CD4-positive, alpha-beta T cell (primary cell): ENCODE measurements at places on chromosomes 6 and 20. TPM values are rescaled to one million over a fixed set of nuclear protein-coding genes. Genes with fewer than 3 reads are reported as not detected.

DNA sequence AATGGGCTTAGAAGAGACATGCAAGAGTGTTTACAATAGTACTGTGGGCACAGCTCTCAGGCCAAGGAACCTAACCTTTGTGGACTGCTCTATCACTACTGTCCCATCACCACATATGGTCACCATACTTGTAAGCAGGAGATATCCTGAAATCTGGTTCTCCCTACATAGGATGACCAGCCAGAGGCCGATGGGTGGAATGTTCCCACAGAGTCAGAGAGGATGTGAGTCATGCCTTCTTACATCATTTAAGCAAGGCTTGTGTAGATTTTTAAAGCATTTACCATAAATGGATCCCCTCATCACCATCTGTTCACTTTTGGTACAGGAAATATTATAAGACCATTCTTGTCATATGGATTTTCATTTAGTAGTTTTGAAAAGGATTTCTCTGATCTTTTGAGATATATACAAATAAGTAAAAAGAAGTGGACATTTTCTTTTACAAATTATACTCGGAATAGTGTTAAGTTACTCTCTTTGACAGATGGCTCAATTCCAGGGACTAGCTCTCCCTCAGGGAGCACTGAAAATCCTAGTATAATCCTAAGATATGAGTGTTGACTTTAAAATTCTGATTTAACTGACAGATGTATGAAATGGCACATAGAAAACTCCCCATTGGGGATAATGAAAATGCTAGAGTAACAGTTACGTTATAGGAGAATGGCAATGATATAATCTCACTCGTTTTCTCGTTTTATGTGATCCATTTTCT, 6.6 kb downstream of the HTR1B start:
- no peak for DNase-seq

GRCh38 chr6:84671183-84671582, 93.2 kb downstream of the TBX18 start:
- no peak for DNase-seq

- no peak for DNase-seq
Observed at GRCh38 chr20:15625981-15626380, 947.3 kb downstream of the KIF16B start.

- no peak for DNase-seq
Observed at GRCh38 chr6:80363501-80364122, 257.1 kb downstream of the BCKDHB start.

DNA sequence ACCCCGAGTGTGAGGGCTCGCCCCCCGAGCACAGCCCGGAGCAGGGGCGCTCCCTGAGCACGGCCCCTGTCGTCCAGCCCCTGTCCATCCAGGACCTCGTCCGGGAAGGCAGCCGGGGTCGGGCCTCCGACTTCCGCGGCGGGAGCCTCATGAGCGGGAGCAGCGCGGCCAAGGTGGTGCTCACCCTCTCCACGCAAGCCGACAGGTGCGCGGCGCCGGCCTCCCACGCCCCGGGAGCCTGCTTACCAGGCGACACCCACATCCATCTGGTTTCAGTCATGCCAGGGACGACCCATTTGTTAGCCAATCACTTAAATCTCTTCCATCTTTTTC, 73.5 kb upstream of the PBOV1 start:
- no peak for DNase-seq

DNA sequence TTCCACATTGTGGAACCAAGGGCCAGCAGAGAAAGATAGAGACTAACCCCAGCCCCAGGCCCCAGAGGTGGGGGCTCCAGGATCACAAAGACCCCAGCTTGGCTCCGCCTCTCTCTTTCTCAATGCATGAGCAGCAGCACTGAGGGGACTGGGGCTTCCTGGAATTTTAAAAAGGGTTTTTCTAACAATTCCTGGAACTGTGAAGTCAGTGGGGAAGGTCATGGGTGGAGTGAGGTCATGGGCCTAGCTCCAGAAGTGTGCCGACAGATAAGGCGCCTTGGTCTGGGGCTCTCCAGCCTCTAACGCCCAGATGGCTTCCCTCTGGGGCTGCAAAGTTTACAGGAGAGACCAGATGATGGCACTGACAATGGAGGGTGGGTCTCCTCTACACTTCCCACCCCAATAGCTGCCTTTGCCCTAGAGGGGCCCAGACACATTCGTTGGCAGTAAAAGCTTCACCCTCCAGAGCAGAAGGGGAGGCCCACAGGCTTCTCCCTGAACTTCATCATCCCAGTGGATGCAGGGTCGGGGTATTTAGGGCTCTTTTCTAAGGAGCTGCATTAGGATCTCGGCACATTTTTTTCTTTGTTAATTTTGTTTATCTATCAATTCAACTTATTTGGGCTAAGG, 46.9 kb upstream of the CD93 start:
- no peak for DNase-seq

DNA sequence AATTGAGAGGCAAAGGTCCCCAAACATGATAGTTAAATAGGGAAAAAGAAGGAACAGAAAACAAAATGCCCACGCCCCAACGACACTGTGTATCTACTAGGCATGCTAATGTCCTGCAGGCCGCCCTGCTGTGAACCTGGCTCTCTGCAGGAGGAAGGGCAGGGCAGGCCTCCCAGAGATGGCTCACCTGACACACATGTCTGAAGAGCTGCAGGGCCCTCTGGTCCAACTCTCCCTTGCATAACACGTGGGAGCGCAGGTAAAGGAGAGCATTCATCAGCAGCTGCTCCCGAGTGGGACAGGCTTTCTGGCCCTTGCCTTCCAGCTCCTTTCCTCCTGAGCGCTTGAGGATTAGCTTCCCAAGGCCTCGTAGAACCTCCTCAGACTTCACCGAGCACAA, 53.7 kb upstream of the LYRM2 start:
- no peak for DNase-seq

- no peak for DNase-seq
Observed at GRCh38 chr6:114833211-114833610, 490.4 kb upstream of the HS3ST5 start.

DNA sequence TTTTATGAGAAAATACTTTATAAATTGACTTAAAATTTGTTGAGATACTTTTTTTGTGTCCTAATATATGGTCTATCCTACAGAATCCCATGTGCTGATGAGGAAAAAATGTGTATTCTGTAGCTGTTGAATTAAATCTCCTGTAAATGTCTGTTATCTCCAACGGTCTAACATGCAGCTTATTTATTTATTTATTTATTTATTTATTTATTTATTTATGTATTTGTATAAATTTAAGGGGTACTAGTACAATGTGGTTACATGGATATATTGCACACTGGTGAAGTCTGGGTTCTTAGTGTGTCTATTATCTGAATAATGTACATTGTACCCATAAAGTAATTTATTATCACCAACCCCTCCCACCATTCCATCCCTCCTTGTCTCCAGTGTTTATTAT, 315.5 kb downstream of the TENT5A start:
- no peak for DNase-seq

- no peak for DNase-seq
Observed at GRCh38 chr6:43308990-43309477, 408 bp upstream of the CRIP3 start.

DNA sequence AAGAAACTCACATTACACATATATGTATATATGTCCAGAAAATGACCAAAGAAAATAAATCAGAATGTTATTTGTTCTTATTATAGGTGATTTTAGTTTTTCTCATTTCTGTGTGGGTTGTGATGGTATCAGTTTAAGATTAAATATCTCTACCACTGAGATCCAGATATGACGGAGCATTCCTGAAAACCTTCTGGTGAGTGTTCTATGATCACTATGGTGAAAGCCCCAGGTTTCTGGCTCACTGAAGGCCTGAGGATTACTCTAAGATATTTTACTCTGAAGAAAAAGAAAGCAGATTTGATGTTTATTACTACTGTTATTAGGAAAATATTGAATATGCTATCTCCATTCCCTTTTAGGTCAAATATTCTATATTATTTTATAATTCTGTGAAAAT, 62.8 kb upstream of the L3MBTL3 start:
- no peak for DNase-seq

GRCh38 chr20:49595346-49595745, 27.4 kb upstream of the PTGIS start:
- DNase-seq, result no peak

DNA sequence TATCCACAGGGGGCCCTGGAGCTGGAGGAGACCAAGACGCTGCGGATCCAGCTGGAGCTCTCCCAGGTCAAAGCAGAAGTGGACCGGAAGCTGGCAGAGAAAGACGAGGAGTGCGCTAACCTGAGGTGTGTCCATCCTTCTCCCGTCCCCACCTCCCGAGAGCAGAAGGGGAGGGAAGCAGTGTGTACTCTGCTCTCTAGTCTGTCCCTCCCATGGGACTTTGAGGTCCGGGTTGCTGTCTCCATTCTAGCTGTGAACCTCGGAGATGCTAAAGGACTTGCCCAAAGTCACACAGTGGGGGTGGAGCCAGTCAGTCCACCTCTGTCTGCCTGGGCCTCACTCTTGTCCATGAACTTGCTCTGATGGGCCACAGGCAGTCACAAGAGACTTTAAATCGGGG, 44.1 kb downstream of the MYH7B start:
- no peak for DNase-seq

DNA sequence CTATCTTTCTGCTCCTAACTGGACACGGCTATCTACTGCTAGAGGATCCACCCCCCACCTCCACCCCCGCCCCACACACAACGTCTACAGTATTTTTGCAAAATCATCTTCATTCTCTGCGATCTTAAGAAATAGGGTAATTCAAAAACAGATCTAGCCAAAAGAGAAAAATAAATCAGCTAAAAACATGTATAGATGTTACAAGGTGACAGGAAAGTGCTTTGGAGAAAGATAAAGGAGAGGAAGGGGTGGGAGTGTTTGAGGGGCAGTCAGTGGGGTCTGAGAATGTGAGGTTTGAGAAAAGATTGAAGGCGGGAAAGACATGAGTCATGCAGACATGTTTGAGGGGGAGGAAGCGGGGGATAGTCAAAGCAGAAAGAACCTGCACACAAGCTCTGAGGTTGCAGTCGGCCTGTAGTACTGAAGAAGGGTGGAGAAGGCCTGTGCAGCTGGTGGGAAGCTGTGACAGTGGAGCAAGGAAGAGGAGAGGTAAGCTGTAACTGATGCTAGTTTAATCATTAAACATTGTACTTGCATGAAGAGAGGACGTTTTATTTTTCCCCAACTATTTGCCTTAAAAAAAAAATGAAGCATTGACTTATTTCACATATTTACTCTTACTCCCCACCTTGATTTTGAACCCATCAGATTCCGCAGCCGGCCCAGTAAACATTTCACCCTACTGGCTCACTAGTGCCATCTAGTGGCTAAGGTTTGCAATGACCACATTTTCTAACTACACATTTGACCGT, 332.6 kb downstream of the ADGRB3 start:
- DNase-seq, result peak; percentile 14

- no peak for DNase-seq
Observed at GRCh38 chr20:47451602-47451904, 50.1 kb upstream of the NCOA3 start.

DNA sequence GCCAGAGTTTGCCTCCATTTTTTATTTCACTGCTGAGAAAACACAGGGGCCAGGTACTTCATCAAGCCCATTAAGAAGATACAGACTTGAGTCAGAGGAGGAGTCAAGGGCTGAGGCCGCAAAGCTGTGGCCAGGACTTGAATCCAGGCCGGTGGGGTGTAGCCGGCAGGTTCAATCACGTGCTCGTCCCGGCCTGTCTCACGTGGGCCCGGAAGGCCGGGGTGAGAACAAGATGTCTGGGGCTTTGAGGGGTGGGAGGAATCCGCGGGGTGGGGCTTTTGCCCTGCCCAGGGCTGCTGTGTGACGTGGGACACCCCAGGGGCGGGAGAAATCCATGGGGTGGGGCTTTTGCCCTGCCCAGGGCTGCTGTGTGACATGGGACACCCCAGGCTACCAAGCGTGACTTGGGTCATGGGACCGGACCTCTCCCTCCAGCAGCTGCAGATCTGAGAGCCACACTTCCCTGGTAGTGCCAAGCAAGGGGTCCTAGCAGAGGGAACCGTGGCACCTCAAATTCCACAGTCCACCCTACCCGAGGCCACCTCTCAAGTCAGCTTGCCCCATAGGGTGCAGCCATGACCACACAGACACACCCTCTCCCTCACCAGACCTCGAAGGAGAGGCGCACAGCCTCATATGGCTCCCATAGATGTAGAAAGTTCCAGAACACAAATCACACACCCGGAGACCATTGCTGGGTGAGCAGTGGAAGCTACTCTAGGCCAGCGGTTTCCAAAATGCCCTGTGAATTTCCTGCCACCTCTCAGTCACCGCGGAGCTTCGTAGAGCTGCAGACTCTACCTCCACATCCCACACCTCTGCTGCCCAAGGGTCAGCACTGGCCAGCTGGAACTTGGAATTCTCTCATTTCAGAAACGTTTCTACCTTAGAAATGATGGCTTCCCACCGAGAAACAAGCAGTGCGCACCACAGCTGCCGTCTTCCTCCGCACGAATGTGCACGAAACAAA, 156.1 kb downstream of the DLL1 start:
- DNase-seq, result no peak

DNA sequence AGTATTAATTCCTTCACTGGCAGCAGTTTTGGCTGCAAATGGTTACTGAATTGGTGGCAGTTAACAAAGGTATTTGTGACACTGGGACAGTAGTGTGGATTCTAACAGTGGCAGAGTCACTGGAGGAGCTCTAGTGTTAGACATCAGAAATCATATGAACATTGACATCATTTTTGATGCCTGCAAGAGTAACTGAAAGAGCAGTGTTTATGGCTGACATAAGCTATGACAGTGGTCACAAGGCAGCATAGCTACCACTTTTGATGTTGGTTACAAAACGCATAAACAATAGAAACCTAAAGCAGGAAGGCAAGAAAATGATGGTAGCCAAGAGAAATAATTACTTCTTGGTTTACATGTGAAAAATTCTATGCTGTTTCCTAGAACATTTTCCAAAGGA, 326.7 kb upstream of the MAN1A1 start:
- no peak for DNase-seq

ZSCAN23 gene
- 0.78 TPM for total RNA-seq

ACSS1 gene
- total RNA-seq, result 18.9 TPM

SERINC3 gene
- 39.5 TPM for total RNA-seq

NXT1 gene
- 55.4 TPM for total RNA-seq

TSPO2 gene
- total RNA-seq, result not detected

LRRN4 gene
- total RNA-seq, result 0.17 TPM

SYTL3 gene
- total RNA-seq, result 41.2 TPM

RAET1L gene
- not detected for total RNA-seq

UBD gene
- total RNA-seq, result not detected

XKR7 gene
- total RNA-seq, result not detected
